ENCODE measurements at places on chromosomes 5 and 9.

GRCh38 chr9:1273859-1274258 is 223.7 kb downstream of the DMRT2 start:
- peak; percentile 51 for DNase-seq

GRCh38 chr5:50697739-50698138 is 31.3 kb downstream of the PARP8 start:
- DNase-seq: no peak

- peak; percentile 17 for DNase-seq
Observed at GRCh38 chr9:114282507-114282906, 40.4 kb upstream of the ORM1 start.

DNA sequence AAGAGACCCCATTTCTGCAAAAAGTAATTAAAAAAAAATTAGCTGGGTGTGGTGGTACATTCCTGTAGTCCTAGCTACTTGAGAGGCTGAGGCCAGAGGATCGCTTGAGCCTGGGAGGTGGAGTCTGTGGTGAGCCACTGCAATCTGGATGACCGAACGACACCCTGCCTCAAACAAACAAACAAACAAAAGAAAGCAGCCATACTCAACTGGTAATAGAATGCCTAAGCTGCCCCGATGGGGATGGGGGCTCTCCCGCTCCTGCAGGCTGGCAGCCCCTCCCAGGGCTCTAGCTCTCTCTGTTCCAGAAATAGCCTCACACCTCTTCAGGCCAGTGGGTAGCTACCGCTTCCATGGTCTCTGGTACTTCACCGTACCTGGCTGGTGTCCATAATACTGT is 241.8 kb downstream of the FANCC start:
- no peak for DNase-seq

- DNase-seq: no peak
Observed at GRCh38 chr9:34689116-34689470, 2.0 kb downstream of the CCL19 start.

DNA sequence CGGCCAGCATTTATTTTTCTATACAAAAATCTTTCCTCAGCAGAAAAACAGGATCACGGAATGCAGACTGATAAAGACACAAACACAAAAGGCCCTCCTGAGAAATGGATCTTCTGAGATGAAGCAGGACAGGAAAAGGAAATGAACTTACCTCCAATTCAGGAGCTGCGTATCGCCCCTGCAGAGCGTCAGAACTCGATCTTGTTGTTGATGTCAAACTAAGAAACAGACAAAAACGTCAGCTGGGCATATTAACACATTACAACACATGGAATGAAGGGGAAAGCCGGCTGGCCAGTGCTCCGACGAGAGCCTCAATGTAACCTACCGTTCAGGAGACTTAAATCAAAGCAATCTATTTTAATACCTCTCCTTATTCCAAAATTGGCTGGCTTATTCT is 105.1 kb downstream of the SERINC5 start:
- DNase-seq: no peak

- DNase-seq: no peak
Observed at GRCh38 chr5:40626801-40627200, 52.9 kb upstream of the PTGER4 start.

DNA sequence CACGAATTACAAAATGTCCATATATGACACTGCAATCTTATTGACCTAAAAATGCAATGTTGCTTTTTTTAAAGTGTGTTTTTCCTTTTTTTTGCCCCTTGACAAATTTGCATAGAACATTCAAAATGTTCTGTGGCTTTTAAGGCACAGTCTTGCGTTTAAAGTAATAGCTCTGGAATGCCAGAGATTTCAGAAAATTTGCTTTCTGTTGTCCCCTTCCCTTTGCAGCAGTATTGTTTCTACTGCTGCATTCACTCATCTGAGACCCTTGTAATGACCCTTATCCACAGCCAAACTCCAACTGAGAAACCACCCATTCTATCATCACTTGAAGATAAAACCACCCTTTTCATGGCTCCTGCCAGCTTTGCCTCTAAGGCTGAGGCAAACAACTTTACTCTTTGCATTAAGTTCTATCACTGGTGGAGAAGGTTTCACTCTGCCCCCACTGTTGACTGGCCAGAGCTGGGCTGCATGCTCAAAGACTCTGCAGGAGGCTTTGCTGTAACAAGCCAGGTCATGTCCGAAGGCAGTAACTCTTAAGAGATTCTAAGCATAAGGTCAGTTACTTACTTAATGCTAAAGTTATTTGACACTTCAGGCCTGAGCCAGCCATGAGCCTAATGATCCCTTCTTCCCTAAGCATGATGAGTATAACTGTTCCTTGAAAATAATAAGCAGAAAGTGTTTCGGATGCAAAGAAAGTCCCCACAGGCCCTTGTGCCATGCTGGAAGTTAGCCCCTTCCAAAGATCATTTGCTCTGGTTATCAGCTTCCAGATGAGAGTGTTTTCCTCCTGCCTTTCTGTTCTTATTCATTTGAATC is 101.9 kb downstream of the CD180 start:
- peak; percentile 16 for DNase-seq

GRCh38 chr5:137710086-137710485 is 25.8 kb downstream of the KLHL3 start:
- peak; percentile 9 for DNase-seq

DNA sequence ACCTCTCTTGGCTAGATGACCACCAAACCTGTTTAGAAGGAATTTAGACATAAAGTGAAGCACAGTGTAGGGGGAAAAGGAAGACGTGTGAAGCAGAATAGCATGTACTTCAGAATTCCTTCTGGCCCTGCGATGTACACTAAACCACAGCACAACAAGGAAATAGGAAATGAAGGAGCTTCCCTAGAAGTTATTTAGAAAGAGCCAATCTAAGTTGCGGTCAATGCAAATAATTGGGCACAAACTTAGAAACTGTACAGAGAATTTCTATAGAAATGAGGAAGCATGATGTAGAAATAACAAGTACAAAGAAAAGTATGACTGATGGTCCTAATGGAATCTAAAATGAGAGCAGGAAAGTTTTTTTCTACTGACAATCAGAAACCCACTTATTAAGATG is 41.5 kb downstream of the ANKRD55 start:
- no peak for DNase-seq

GRCh38 chr9:33798545-33798944 is 3.2 kb downstream of the PRSS3 start:
- no peak for DNase-seq

DNA sequence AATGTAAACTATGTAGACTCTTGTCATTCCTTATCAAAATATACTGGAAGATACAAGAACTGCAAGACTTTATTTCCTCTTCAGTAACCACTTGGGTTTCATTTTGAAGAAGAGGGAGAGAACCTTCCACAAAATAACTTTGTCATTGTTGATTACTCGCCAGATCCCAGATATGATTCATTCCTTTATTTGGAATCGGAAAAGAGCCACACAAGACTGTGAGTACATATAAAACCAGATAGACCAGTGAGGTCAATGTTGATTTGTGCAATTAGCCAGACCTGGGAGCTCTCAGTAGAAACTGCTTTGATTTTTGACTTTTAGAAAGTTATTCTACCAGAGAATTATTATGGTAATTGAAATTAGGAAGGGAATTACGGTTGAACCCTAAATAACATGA is 146.1 kb downstream of the TMEM167A start:
- peak; percentile 13 for DNase-seq

GRCh38 chr9:76302543-76302942 is 91.7 kb downstream of the RFK start:
- no peak for DNase-seq

DNA sequence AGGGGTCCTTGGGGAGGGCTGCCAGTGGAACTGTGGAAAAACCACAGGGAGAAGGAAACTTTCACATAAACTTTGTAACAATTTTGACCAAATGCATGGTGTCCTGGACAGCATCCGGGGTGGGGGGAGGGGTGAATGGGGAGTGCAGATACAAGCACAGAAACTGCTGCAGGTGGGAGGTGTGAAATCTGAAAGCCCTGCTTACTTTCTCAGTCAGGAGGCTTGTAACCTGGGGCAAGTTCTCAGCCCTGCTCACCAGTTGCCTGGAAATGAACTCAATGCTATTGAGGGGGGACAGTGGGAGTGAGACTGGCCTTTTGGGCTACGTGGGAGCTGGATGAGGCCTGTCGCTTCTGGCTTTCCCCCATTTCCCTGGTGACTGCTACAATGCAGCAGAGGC is 694.5 kb upstream of the ZNF608 start:
- DNase-seq: no peak

GRCh38 chr9:115250621-115251032 is 132.7 kb upstream of the TNC start:
- peak; percentile 87 for DNase-seq

- peak; percentile 93 for DNase-seq
Observed at GRCh38 chr5:125412561-125413495, 666.4 kb upstream of the ZNF608 start.

DNA sequence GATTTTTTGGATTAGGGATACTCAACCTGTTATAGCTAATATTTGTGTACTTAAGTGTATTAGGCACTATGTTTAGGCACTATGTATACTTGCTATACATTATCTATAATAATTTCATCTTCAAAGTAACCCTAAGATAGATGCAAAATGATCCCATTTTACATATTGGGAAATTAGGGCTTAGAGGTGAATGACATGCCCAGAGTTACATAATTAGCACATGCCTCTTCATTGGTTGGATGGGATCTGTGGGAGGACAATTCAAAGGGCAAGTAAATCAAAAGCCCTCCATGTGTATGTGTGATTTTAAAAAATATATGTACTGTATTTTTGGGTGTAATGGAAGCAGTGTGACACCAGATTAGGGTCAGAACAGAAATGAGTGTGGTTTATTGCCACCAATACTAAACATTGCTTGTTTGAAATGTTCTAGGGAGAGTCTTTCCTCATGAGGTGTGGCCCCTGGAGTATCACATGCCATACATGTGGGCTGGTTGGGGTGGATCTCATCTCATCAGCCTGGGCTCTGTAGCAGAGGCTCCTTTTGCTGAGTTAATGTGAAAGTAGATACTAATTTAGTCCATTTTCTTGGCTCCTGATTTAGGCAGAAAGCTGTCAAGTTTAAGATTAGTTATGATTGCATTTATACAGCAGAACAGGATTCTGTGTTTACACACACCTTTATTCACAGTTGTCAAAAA is 5.5 kb downstream of the C9orf85 start:
- no peak for DNase-seq

GRCh38 chr5:165631235-165631634 is 2125.8 kb downstream of the MAT2B start:
- DNase-seq: no peak

GRCh38 chr9:136339173-136339957 is 12.0 kb downstream of the GPSM1 start:
- peak; percentile 82 for DNase-seq

GRCh38 chr9:86807367-86807976 is 139.8 kb downstream of the GAS1 start:
- no peak for DNase-seq

DNA sequence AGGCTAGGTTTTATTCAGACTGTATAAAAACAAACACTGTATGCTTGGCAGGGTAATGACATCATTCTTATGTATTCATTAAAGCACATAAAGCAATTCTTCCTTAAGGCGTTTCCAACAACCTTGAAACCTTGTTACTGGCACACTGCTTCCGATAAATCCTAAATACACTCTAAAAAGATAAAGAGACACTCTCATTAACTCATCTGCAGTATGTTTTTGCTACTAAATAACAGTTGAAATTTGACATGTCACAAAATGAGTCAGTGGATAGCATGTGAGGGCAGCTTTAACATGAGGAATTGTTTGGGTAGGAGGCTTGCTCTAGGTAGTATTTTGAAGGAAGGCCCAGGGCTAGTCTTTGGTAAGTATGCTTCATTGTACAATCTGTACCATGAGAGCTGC is 13.7 kb downstream of the YIPF5 start:
- no peak for DNase-seq

GRCh38 chr5:15704397-15704947 is 204.5 kb downstream of the FBXL7 start:
- DNase-seq: no peak

- no peak for DNase-seq
Observed at GRCh38 chr5:126869005-126869451, 92.1 kb downstream of the LMNB1 start.

DNA sequence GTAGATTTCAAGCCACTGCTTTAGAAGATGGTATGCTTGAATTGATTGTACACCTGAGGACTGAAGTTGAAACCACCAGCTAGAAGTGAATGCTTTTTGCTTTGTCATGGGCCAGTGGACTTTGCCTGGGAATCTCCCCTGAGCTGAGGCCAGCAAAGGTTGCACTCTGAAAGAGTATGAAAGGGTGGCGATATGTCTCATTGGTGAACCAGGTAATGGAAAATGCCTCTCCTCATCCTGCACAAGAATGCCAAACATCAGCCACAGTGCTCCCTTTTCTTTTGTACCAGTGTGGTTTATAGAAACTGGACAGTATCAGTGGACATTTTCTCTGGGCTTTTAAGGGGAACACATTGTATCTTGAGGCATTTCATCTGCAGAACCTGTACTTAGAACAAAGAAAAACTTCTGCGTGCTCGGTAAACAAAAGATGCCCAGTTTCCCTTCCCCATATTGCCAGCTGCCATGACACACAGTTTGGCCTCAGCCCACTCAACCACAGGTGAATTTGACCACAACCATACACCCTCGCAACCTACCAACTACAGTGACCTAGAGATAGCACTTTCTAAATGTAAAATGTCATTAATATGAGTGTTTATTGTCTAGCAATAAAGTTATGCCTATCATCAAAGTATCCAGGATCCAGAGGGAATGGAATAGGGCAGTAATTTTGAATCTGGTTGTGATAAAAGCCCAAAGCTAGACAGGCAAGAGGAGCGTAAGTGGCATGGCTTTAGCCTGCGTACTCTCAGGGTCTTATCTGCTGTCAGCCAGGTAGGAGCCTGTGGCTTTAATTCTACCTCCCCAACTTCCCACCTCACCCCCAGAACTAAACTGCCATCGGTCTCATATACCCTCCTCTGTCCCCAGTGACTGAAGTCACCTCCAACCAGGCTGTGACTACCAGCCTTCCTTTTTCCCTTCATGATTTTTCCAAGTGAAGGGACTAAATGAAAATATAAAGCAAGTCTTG is 79.5 kb upstream of the LHFPL2 start:
- DNase-seq: no peak

DNA sequence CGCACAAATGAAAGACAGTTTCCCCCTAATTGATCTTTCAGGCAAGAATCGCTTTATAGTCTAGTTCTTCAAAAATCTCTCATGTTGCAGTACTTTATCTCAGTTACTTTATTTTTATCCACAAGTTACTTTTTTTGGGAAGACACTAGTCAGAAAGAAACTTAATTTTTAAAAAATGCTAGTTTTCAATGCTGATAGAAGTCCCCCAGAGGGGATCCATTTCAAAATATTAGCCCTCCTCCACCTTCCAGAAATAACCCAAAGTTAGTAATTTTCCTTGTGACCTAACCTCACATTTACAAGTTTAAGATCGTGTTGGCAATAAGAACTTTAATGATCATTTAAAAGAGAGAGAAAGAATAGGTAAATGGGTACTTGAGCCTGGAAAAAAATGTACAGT is 11.0 kb downstream of the C1QTNF3 start:
- DNase-seq: no peak

- peak; percentile 22 for DNase-seq
Observed at GRCh38 chr9:17531642-17532254, 47.1 kb upstream of the SH3GL2 start.

DNA sequence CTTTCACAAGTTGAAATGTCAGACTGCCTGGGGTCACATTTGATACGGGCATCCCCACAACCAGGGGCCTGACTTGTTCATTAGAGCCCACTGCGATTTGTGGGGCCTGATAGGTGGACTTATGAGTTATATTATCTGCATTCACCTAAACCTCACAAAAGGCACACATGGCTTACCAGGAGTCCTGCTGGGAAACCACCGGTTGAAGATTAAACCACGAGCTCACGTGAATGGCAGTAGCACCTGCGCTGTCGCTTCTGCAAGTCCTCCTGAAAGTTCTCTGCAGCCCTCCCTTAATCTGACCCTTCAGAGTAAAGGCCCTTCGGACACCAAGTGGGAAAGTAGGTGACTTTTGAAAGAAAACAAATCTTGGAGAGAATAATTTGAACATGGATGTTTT is 68.9 kb downstream of the PPIC start:
- no peak for DNase-seq
